Brain pericyte (primary cell): ENCODE measurements at places on chromosomes 2 and 18.

DNA sequence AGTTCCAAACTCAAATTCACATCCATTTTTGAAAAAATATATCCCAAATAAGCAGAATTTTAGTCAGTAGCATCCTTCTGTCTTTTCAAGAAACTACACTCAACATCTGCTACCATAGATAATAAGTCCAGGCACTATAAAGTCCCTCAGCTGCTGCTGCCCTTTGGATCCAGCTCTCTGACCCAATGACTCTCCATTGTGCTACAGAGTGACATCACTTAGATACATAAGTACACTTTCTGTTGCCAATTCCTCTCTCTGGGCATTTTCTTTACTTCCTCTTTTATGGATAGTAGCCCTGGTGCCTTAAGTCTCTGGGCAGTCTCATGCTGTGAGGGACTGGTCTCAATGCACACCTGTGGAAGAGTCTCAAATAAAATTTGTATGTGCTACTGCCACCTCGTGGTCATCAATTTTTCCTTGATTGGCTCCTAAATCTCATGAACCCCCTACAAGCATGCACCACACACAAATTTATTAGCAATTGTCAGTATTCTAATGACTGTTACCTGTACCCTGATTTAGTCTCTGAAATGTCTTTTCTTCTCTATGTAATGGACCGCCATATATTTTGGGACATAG, 219.2 kb downstream of the LRP1B start:
- no peak for DNase-seq

DNA sequence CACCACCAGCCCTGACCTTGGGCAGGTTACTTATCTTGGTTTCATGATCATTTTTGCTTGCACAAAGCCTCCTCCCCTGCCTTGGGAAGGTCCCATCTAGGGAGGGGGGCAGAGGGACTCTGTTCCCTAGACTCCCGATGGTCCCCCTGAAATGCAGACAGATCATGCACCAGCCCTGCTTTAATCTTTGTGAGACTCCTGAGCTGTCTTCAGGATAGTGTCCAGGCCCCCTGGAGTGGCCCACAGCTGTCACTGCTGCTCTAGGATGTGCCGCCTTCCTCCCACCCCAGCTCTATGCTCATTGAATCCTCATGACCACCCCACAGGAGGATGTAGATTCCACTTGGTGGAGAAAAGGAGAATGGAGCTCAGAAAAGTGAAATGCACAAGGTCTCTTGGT, 28.0 kb downstream of the PCARE start:
- no peak for DNase-seq

DNA sequence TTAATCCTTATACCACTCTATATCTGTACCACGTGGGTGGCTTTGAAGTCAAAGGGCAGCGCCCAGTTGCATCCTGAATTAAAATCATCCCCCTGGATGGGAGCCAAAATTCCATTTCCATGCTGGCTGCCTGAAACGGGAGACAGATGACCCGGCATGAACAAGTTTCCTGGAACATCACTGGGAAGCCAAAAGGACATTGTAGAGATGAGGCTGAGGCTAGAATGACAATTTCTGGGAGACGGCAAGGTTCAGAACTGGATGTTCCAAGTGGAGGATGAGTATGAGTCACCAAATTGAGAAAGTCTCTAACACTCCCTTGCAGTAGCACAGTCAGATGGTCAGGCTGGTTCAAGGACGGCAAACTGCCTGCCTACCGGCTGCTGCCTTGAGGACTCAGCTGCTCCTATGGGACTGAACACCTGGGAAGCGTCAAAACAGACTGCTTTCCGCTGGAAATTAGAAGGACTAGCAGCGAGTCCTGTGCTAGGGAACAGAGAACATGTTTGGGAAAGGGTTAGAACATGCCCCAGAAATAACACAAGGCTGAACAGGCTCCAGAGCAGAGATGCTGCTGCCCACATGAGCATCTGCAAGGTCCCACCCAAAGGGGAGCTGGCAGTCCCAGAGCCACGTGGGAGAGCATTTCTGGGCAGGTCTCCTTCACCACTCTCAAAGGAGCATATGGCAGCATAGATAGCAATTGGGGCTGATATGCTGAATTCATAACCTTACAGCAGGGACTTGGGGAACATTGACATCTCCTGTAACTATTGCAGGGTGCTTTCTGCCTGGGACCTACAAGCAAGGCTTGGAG, 32.0 kb downstream of the YPEL5 start:
- DNase-seq: no peak

DNA sequence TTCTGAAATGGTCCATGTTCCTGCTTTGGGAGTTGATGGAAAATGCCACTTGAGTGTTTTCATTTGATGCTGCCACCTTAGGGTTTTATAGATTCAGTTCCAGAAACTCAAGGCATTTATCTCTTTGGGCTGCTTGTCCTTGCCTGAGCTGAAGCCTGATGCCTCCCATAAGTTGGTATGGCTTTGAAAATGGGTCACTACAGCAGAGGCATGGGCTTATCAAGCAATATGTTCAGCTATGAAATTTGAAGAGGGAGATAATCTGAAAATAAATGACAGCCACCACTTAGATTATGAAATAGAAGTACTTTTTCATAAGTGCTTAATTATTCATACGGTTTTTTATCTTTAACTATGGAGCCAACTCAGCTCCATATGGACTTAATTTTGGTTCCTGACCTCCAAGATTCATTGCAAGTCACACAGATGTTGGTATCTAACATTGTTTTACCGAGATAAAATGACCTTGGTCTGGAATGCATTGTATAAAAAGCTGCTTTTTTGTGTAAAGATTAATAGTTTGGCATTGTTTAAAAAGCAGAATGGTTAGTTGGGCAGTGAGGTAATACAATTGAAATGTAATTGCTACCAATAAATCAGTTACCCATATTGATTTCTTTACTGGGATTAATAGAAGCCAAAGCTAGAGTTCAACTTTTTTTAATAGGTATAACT, 4.5 kb downstream of the SLC14A1 start:
- no peak for DNase-seq

- DNase-seq: no peak
Measured at GRCh38 chr18:49019446-49020045, 68.8 kb upstream of the SMAD7 start.

DNA sequence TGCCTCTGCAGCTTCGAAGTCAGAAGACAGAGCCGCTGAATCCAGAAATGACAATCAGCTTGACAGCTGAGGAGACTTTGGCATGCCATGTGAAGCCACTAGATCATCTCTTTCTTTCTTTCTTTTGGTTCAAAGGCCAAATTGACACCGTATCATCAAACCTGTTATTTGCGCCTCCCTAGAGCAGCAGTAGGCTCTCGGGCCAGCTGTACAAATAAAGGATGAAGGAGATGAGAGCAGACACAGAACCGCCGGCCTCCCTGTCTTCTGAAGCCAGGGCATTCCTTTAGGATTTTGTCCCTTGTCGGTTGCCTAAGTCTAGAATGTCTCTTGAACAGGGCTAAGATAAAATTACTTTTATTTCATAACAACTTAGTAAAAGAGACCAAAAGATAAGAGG, 36.8 kb downstream of the COL4A4 start:
- DNase-seq: no peak

DNA sequence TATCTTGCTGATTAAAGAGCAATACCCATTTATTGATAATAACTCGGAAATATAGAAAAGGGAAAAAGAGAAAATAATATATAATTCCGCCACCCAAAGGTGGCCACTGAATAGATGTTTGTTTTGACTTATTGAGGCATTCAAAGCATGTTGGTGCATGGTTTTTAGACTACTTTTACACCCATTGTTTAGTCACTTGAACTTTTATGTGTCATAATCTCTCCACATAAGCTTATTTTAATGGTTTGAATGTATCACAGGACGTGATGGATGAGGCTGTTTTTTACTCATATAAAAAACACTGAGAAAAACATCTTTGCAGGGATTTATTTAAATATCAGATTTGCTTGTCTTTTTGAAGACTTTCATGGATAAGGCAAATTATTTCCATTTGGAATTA, 120.4 kb downstream of the ACKR3 start:
- DNase-seq: no peak

DNA sequence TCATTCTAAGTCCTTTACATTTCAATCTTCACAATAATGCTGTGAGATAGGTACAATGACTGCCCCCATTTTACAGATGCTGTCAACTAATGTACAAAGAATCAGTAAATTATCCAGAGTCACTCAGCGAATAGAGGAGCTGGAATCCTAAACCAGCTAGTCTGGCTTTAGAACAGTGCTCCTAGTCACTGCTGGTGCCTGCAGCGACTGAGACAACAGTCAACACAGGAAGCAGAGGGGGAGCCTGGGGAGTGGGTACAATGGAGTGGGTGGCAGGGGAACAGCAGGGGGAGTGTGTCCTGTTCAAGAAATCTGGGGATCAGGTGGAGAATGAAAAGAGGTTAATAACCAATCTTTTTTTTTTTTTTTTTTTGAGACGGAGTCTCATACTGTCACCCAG, 37.3 kb downstream of the CCDC93 start:
- DNase-seq: no peak

DNA sequence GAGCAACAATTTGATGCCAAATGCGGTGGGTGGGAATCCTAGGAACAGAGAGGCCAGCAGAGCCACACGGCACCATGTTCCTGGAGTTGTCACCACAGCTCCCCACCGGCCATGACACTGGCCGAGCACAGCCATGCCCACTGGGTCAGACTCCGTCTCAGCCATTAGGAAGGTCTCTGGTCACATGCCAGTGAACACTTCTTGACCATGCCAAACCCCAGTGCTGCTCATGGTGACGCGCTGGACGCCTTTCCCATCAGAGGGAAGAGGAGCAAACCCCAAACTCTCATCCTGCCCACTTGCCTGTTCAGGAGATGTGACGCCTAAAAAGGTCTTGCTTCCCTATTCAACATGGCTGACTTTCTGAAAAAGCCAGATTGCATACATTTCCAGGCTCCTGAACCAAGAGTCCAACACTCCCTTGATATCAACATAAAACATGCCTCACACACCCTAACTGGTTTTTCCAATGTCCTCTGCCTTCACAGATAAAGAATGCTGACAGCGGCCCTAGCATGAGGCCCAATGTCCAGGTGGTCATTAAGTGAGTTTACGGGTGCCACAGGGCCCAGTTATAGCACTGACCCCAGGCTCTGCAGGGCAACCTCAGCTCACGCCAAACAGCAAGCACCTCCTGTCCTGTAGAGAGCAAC, 31.9 kb downstream of the TFCP2L1 start:
- no peak for DNase-seq

DNA sequence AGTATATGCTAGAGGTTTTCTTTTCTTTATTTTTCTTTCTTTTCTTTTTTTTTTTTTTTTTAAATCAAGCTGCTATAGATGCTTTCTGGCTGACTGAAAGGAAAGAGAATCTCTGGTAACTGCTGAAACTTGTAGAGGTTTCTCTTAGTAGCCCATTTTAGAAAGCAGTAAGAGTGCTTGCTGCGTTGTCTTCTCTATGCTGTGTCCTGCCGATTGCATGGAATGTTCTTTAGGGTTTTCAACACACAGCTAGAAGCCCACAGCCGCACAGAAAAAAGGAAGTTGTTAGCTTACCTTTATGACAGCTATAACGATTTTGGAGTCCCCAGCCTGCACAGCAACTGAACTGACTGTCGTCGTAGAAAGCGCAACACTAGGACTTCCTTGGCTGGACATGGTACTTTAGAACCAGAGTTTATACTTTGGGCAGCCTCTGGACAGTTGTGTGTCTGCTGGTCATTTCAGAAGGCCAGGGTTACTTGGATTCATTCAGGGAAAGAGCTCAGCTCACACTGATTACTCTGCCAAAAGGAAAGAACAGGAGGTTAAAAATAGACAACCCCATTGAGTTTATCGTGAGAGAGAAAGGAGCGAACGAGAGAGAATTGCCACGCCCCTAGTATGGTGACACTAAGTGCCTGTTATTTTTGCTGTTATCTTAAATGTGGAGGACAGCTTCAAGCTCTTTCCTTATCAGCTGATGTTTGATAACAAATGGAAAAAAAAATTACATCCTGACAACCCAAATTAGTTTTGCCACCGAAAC, at the start of gene CCDC141:
Gene CCDC141, minus strand, starts transcription at position 592 of the 766 bp plus-strand sequence. Its CDS starts 196 bp downstream, at position 396.
- no peak for DNase-seq

- no peak for DNase-seq
Measured at GRCh38 chr18:44388329-44388728, 292.4 kb upstream of the SETBP1 start.

- no peak for DNase-seq
Measured at GRCh38 chr18:73679941-73680712, 467.5 kb downstream of the FBXO15 start.

DNA sequence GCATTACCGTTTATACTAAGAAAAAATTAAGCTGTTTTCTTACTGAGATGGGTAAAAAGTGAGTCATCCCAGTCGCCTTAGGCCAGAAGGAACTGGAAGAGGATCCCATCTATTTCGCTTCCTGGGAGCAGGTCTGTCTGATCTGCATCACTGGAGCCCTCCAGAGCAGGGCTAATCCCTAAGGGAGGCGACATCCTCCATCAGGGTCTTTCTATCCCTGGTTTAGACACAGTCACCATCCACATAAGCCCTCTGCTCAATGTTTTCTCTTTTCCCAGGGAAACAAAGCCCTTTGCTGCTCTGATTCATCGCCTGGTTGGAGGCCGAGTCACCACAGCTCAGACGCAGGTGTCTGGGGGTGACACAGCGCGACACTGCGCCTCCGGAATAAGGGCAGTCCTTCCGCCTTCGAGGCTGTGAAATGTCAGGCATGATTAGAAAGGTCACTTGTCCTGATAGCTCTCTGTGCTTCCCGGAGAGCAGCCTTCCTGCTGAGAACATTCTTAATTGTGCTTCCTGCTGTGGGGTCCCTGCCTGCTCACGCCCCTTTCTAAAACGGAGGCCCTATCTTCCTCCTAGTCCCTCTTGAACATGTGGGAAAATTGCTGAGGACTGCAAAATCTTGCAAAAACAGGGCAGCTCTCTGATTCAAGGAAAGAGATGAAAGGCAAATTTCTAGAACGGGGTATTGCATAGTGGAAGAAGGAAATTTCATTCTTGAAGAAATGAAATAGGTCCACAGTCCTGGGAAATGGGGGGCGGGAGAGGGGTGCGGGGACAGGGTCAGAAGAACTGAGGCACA, 56.3 kb downstream of the MARCHF4 start:
- no peak for DNase-seq

GRCh38 chr2:218802386-218802994, 20.5 kb downstream of the CYP27A1 start:
- DNase-seq: no peak

- no peak for DNase-seq
Measured at GRCh38 chr2:141714496-141714895, 416.3 kb downstream of the LRP1B start.

GRCh38 chr2:38462121-38462661, 85.1 kb upstream of the ATL2 start:
- peak; percentile 75 for DNase-seq

DNA sequence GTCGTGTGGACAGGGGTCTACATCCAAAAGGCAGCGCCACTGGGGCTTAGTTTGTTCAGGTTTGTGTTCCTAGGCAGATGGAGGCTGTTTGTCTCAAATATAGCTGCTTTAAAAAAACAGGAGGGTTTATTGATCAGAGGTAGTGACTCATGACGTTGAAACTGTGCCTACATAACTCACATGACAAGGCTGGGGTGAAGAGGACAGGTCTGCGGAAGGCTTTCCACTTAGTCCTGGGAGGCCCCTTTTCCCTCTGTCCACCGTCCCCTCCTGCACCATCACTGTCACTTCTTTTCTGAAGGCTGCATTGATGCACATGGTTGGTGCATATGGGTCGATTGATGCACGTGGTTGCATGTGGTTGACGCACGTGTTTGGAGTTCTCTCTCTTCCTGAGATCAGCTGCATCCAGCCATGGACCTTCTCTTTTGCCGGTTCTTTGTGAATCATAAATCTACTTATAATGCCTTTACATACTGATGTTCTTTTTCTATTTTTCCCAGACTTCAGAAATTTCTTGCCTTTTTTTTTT, 10.9 kb downstream of the SH3RF3 start:
- no peak for DNase-seq
